ENCODE measurements at places on chromosomes 16 and 17.

DNA sequence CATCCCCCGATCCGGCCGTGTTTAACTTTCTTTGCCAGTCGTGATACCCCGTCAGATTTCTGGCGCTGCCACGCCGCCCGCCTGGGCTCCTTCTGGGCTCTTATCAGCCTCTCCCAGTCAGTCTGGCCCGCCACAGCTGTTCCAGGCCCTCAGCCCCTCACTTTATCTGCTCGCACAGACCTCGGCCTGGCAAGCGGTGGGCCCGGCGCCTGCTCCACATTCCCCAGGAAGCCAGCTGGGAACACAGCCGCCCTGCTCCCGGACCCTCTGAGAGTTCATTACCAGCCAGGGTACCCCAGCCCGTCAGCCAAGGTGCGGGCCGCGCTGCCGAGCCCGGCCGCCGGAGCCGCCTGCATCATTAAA is 157.5 kb downstream of the ZNF423 start:
- DNase-seq: no peak

DNA sequence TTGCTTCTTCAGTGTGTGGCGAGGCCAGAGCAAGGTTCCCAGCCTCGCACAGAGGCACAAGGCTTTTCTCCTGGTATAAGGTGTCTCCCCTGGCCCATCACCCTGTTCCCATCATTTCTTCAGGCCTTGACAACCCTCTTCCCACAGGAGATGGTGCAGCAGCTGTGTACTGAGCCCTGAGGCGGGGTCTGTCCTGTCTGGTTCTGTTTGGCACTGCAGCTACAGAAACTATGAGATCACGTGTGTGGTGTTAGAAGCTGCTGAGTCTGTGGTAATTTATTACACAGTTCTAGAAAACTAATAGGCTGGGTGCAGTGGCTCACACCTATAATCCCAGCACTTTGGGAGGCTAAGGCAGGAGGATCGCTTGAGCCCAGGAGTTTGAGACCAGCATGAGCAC is 7.2 kb downstream of the PLA2G15 start:
- DNase-seq: no peak

GRCh38 chr16:23152386-23153178 is 3.3 kb upstream of the USP31 start:
- no peak for DNase-seq

DNA sequence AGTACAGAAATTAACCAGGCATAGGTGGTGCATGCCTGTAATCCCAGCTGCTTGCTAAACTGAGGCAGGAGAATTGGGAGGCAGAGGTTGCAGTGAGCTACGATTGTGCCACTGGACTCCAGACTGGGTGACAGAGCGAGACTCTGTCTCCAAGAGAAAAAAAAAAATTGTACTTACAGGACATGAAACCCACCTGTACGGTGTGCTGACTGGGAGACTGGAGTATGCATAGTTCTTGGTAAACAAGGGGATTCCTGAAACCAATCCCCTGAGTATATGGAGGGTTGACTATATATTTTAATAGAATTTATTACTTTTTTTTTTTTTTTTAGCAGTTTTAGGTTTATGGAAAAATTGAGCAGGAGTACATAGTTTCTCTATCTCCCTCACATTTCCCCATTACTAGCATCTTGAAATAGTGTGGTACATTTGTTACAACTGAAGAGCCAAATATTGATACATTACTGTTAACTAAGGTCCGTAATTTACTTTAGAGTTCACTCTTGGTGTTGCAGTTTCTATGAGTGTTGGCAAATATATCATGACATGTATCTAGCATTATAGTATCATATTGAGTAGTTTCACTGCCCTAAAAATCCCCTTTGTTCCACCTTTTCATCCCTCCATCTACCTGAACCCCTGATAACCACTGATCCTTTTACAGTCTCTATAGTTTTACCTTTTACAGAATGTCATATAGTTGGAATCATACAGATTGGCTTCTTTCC is 19.3 kb downstream of the TENT4B start:
- DNase-seq: no peak

DNA sequence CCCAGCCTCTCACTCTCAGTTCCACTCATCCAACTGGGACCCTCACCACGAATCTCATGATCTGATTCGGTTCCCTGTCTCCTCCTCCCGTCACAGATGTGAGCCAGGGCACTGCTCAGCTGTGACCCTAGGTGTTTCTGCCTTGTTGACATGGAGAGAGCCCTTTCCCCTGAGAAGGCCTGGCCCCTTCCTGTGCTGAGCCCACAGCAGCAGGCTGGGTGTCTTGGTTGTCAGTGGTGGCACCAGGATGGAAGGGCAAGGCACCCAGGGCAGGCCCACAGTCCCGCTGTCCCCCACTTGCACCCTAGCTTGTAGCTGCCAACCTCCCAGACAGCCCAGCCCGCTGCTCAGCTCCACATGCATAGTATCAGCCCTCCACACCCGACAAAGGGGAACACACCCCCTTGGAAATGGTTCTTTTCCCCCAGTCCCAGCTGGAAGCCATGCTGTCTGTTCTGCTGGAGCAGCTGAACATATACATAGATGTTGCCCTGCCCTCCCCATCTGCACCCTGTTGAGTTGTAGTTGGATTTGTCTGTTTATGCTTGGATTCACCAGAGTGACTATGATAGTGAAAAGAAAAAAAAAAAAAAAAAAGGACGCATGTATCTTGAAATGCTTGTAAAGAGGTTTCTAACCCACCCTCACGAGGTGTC is 26.6 kb downstream of the STH start:
- no peak for DNase-seq

DNA sequence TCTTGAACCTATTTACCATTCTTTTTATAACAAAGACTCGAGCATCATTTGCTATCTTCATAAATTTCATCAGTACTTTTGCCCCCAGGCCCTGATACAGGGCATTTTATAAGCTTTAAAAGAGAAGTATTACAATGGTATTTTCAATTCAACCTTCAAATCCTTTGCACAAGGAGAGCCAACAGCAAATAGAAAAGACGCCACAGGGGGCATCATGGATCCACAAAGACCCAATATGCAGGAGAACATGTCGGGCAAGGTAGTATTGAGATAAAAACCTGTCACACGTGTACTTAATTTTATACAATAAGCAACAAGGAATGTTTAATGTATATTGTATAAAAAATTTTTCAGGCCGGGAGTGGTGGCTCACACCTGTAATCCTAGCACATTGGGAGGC is 10.2 kb downstream of the MAP3K14 start:
- no peak for DNase-seq

GRCh38 chr17:65115839-65116238 is 21.3 kb upstream of the RGS9 start:
- DNase-seq: no peak

- DNase-seq: peak; percentile 43
Observed at GRCh38 chr16:715477-716199, 720 bp downstream of the METRN start.

GRCh38 chr17:30117675-30118081 is 1.1 kb downstream of the NSRP1 start:
- DNase-seq: peak; percentile 29

GRCh38 chr17:3888343-3889171 is 4.3 kb downstream of the CAMKK1 start:
- peak; percentile 92 for DNase-seq

- peak; percentile 60 for DNase-seq
Observed at GRCh38 chr16:30748634-30749445, 615 bp downstream of the PHKG2 start.

DNA sequence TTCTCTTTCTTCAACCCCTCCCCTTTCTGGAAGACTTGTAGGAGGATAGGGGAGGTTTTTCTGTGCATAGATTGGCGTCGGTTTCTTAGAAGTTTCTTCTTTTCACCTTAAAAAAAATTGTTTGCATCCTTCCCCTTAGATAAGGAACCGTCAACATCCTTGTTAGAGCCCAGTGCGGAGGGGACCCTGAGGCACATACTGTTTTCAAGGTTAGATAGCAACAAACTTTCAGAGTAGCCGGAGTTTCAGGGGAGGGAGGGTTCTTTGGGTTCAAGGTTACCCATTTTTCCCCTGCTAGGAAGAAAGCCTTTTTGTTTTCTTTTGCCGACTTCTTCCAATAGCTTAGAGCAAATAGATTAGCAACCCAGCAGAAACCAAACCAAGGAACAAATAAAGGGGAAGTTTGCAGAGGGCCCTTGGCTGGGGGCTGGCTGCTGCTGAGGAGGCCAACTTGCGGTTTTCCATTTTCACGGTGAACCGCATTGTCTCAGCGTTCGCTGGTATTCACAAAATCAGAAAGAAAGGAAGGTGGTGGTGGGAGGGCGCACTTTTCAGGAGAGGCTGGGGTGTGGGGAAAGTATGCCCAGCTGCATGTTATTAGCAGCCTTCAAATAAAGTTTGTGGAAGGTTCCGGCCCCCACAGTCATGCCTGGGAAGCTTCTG is 28.8 kb downstream of the MSI2 start:
- no peak for DNase-seq

DNA sequence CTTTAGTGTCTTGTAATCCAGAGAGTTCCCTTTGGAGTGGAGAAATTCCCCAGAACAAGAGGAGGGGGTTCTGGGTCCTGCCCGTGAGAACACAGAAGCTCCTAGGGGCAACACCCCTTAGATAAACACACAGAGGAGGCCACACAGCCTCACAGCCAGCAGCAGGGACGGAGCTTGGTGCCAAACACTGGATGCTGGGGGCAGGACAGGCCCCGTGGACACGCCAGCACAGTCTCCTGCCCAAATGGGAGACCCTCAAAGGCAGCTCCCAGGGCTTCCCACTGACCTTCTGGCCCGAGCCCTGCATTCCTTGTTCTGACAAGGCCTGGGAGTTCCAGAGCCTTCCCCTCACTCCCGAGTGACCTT is 31.8 kb upstream of the JPH3 start:
- no peak for DNase-seq

DNA sequence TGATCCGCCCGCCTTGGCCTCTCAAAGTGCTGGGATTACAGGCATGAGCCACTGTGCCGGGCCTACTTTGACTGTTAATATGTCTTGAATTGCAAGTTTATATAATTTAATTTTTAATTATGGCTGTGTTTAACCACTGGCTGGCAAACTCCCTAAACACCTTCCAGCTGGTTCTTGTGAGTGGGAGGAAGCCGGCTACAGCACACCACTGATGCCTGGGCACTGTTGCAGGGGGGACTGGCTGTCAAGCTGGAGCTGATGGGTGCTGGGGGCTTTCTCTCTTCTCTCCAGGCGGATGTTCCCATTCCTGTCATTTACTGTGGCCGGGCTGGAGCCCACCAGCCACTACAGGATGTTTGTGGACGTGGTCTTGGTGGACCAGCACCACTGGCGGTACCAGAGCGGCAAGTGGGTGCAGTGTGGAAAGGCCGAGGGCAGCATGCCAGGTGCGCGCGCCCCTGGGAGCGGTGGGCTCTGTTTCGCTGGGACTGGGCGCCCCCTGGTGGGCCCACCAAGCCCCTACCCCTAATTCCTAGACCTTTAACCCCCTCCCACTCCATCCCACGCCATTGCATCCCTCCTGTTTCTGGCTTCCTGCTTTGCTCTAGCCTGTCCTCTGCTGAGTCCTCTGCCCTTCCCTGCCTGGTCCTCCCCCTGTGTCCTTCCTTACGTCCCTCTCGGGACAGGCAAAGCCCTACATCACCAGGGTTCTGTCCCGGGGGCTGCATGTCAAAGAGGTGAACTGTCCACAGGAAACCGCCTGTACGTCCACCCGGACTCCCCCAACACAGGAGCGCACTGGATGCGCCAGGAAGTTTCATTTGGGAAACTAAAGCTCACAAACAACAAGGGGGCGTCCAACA is 9.5 kb downstream of the TBX21 start:
- peak; percentile 17 for DNase-seq

DNA sequence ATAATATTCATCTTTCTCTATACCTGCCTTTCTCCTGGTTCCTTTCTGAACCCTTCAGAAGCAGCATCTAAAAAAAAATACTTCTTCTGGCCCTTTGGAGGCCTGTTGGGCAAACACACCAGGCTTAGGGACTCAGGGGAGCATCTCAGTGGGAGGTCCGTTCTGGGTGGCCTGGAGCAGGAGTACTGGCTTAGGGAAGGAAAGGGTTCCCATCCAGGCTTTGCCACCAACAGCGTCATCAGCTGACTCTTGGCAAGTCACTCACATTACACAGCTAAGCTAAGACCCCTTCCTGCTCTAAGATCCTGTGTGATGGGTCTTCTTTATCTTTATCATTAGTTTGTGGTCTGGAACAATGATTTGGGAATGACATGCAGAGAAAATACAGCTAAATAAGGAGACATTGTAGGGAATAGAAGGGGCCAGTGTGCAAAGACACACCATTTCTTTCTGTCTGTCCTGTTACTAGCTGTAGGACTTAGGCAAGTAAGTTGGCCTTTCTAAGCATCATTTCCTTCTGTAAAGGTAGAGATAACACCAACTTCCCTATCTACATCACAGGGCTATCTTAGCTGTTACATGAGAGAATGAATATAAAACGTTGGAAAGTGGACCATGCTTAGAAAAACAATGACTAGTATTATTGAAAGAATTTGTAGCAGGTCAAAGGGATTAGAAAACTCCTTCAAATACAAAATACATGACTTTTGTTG is 9.9 kb downstream of the PCTP start:
- DNase-seq: no peak

DNA sequence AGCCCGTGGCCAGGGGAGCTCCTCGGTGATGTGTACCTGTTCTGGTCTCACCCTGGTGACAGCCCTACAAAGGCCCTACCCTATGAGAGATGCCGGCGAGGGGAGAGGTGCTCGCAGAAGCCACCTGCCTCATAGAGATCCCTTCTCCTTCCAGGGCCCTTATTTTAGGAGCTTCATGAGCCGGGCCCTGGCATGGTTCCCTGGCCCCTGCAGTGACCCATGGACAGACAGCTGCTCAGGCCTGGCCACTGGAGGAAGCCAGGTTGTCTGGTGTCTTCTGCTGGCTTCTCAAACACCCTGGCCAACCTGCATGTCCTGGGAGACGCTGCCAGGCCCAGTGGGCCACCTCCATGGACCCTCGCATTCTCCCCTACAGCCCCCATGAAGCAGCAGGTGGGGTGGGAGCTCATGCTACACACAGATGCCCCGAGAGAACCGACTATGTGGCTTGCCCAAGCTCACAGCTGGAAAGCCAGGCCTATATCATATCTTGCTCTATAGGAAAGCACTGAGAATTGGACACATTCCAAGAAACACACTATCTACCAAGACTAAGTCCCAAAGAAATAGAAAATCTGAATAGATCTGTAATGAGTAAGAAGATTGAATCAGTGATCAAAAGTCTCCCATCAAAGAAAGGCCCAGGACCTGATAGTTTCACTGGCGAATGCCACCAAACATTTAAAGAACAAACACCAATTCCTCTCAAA is 7.2 kb upstream of the AATK start:
- no peak for DNase-seq

DNA sequence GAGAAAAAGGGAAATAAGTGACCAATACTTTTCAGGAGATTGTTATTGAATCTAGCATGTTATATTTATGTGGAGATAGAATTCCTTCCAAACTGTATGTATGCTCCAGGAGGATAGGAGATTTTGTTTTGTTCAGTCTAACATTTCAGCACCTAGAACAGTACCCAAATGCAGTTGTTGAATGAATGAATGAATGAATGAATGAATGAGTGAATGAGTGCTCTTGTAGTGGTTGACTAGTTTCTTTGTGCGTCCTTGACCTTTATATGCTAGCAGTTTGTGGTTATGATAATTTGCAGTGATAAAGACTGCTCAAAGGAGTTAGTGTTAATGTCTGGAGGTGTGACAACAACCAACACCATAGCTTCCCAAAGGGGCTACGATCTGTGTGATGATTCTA is 663.5 kb upstream of the GOT2 start:
- DNase-seq: no peak

All from EH (cell line).